ENCODE measurements at places on chromosomes 12 and 14.

GRCh38 chr12:118397708-118398440 is 21.5 kb downstream of the SUDS3 start:
- DNase-seq: no peak

DNA sequence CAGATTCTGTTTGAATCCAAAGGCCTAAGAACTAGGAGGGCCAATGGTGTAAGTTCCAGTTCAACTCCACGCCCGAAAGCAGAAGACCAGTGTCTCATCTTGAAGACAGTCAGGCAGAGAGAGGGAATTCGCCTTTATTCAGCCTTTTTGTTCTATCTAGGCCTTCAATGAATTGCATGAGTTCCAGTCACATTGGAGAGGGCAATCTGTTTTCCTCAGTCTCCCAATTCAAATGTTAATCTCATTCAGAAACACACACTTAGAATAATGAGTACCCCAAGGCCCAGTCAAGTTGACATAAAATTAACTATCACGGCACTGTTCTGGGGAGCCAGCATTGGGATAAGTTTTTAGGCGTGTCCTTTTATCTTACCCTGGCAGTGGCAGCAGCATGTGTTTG is 65.8 kb downstream of the C14orf39 start:
- DNase-seq: no peak

GRCh38 chr14:29463727-29464395 is 463.8 kb downstream of the PRKD1 start:
- DNase-seq: no peak

DNA sequence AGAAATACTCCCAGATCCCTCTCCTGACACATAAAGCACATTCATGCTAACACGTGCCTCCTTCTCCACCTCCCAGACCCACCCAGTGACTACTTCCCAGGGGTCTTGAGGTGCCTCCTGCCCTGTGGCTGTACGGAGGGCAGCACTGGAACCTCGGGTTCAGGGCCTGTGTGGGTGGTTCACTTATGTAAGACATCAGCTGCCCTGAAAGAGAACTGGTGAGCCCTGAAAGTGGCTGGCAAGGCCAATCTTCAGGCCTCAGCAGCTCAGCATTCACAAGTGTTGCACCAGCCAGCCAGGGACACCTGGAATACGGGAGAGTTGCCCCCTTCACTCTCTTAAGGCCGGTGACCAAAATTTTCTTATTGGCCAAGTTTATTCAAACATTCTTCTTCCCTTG is 38.9 kb upstream of the NTF3 start:
- DNase-seq: no peak

GRCh38 chr14:76324133-76324532 is 51.8 kb upstream of the ESRRB start:
- no peak for DNase-seq

DNA sequence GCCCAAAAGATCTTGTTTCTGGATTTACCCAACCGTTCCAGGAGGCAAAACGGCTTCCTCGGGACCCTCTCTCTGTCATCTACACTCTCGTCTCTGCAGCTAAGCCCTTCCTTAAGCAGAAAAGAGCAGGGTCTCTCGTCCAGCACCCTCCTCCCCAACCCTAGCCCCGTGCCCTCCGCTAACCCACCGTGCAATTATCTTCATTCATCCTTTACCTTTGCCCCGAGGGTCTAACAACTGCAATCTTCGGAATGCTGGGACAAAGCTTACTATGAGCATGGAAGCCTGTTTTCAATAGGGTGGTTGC is 276 bp upstream of the BMAL2 start:
- DNase-seq: no peak

DNA sequence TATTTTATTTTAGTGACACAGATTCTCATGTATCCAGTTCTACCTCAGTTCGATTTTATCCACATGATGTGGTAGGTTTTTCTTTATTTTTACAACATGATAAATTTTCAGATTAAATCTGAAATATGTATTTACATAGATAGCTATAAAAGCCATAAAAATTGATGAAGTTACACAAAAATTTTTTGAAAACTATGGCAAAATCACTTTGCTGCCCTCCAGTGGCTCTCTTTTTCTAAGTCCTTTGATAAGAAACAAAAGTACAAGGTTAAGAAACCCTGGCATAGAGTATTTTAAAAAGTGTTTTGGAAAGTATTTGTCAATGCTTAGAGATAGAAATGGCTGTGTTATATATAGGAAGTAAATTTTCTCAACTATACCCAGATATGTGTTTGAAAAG is 104.2 kb downstream of the PCNX1 start:
- no peak for DNase-seq

DNA sequence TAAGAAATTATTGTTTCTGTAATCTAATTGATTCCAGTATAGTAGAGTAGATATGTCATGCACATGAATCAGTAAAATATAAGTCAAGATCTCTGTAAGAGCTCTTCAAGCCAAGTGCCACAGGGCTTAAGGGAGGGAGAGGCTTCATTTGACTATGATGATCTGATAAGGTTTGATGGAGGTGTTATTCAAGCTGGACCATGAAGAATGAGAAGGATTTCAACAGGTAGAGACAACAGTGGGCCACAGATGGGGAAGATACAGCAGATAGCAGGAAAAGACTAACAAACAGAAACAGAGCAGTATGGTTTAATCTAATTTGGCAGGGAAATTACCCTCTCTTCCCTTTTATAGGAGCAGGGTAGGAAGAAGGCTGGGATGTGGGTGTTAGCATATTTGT is 40.6 kb upstream of the FKBP4 start:
- DNase-seq: no peak

DNA sequence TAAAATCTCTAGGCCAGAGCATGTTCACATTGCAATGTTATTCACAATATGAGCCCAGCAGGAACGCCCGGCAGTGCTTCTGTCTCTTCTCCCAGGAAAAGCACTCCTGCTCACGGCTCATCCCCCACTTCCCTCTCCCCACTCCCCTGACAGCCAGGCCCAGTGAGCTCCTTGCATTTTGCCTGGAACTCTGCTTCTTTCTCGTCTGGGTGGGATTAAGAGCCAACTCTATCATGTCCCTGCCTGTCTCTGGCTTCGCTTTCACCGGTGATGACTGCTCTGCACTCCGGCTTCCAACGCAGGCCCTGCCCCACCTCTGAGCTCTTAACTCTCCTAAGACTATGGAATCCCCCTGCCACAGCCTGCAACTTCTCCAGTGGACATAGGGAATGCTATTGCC is 2.5 kb downstream of the PLEK2 start:
- no peak for DNase-seq

DNA sequence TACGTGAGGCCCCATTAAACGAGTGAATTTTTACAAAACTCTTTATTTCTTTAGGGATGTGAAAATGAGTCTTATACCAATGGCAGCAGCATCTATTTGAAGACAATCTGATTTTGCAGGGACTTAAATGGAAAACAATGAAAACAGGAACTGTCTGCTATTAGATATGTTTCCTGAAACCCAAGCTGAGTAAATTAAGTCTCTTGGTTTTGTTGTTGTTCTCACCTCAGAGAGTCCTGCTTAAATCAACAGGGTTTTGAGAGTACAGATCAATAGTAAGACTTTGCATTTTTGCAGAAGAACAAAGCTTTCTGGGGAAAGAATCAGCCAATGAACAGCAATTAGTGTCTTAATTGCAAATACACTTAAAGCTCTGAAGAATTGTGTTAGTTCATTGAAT is 39.1 kb upstream of the LGR5 start:
- no peak for DNase-seq

- no peak for DNase-seq
Measured at GRCh38 chr14:60276347-60276746, 27.3 kb downstream of the PPM1A start.

DNA sequence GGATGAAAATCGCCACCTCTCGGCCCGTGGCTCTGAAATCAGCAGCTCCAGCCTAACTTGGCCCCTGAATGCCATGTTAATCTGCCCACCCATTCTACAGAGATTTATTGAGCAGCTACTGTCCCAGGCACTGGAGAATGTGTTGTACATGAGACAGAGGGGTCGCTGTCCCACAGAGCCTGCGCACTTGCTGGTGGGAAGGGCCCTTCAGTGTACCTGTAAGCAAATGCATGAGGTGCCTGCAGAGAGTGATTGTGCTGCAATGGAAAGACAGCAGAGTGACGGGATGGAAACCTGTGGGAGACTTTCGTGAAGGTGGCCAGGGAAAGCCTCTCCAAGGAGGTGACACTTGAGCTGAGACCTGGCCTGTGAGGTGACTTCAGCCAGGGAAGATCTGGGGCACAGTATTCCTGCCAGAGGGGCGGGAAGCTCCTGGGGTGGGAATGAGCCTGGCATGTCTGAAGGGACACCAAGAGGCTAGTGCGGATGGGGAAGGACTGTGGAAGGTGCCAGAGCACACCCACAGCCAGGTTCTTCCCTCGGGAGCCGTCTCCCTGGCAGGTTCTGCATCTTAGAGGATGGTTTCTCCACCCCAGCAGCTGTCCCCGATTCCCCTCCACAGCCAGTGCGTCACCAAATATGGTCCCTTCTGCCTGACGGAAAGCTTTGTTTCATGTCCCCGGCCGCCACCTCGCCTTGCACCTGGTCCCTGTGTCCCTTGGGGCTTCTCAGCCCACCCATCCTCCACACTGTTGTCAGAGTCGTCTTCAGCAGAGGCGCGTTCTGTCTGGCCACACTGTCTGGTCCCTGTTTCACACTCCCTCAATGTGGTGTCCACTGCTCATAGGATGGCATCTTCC is 8.7 kb downstream of the SMIM41 start:
- DNase-seq: no peak

DNA sequence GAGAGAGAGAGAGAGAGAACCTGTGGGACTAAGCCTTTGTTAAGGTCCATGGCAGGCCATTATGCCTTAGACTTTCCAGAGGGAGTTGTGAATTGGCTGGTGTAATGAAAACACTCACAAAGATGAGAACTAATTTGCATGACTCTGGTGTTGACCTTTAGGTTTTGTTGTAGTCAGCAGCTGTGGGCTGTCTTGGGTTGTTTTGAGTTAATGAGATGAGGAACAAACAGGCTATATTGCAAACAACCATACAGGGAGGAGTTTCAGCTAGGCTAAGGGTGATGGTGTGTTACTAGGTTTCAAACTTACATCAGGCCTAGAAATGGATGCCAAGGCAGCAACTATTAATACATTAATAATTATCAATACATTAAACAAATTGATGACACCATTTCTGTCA is 26.3 kb downstream of the ATXN7L3B start:
- no peak for DNase-seq

DNA sequence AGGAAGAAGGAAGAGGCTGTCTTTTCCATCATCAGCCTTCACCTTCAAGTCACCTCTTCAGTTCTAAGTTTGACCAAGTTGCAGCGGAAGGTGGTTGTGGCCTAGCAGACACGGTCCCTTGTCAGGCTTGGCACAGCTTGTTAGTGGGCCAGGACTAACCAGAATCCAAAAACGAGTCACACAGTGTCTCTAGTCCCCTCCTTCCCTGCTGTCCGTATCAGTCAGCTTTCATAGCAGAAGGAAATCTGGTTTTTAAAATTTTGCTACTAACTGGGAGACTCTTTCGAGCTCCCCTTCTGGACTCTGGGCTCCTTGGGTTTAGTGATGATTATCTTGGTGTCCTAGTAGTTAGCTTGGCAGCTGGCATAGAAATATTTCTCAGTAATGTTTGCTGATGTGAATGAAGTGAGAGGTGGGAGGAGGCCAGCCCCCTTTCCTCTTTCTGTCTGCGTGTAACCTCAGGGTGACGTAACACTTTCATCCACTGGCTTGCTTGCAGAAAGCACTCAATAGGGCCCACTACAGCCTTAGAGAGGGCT is 3.8 kb downstream of the ETV6 start:
- DNase-seq: no peak

GRCh38 chr12:51846911-51847642 is 1.4 kb downstream of the FIGNL2 start:
- DNase-seq: no peak

DNA sequence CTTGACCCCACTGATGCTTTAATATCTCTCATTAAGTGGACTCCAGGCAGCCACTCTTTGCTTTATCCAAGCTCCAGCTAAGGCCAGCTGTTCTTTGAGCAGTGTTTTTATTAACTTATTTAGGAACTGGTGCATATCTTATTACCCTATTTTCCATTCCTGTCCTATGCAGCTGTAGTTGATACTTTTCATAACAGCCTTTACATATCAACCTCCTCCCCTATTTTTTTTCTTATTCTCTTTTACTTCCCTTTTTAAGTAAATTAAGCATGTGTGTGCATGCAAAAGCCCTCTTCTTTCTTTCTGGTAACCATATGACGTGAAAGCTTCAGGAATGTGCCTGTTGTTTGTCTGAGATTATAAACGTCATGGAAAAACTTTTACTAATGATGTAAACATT is 121.2 kb downstream of the PTPRQ start:
- no peak for DNase-seq

DNA sequence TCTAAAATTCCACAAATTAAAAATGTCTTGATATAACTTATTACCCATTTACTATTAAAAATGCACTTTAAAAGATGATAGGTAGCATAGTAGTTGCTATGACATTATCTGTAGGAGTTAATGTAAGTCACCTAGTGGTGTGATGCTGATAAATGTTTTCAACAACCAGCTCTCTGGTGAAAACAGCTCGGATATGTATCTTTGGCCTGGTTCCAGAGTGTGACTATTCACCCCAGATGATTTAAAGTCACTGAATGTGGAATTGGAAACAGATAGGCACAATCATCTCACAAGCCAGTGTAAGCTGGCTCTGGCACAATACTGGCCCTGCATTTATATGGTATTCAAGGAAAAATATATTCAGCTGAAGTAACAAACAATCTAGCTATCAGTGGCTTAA is 9.2 kb upstream of the CCDC196 start:
- no peak for DNase-seq

DNA sequence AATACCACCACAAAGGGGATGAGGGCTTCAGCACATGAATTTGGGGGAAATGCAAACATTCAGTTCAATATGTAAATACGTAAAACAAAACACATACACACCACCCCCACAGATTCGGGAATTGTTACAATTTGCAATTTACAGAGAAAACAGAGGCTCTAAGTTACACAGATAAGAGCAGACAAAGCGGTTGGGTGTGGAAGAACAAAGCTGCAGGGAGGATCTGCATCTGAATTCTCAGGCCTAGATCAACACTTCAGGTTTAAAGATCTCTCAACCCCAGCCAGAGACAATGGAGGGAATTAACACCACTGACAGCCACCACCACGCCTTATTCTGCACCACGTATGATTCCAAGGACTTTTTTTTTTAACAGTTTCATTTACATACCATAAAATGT is 375.5 kb downstream of the BCL11B start:
- DNase-seq: no peak

- no peak for DNase-seq
Measured at GRCh38 chr12:4356041-4356327, 23.5 kb downstream of the FGF23 start.

- DNase-seq: no peak
Measured at GRCh38 chr12:34604631-34605509, 582.6 kb downstream of the ALG10 start.

DNA sequence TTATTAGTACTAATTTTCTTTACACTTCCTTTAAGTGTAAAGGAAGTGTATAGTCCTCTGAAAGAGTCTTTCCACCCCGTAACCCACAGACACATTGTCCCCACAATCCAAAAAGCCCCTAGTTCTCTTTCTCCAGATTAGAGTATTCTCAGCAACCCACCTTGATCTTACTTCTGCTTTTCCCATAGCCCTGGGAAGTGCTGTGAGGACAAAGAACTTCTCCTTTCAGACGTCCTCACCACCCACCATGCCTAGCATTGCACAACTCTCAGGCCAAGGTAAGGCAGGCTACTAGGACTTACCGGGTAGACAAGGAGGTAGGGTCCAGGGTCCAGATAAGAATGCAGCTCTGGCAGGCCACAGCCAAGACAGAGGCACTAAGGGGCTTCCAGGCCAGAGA is 7.4 kb downstream of the AAAS start:
- DNase-seq: no peak

GRCh38 chr12:57889500-57889989 is 43.0 kb upstream of the CTDSP2 start:
- no peak for DNase-seq
